Posterior cingulate gyrus (tissue), 11 donors: ENCODE measurements at places on chromosomes 3 and 15.

DNA sequence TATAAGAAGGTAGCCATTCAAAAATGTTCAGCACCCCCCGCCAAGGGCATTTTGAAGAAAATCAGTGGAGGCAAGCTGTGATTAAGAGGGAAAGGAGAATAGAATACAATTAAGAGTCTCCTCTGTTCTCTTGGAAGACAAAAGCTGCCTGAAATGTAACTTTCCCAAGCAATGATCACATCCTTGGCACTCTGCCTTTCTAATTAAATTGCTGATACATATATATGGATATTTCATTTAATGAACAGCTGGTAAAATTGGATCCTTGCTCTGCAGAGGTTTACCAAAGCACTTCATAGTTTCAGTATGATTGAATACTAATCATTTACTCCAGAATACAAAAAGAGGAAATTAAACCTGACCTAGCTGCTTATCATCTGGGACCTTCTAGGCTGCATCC lies 10.4 kb downstream of the COL6A6 start:
- DNase-seq, result no peak

DNA sequence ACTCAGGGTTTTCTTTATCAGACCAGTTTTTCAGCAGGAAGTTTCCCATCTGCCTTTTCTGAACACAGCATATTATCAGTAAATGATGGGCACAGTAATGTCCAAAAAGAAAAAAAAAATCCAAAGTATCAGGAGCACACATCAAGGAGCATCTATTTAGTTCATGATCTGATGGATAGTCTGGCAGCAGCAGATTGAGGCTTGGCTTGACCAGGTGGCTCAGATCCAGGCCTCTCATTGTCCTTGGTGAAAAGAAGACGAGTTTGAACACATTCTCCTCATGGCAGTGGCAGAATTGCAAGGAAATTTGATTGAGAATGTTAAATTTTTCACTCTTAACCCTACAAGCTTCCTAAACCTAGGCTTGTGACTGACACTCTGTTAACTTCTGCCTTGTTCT lies 192.9 kb downstream of the OXSM start:
- no peak for DNase-seq

- DNase-seq, result no peak
These were observed 36.6 kb upstream of the POMGNT2 start for GRCh38 chr3:43142472-43142871.

- no peak for DNase-seq
These were observed 7.6 kb downstream of the SLC9A9 start for GRCh38 chr3:143840636-143841035.

GRCh38 chr3:190279690-190280089 lies 42.6 kb downstream of the CLDN1 start:
- DNase-seq, result no peak

- no peak for DNase-seq
These were observed 79.3 kb downstream of the SHQ1 start for GRCh38 chr3:72768936-72769335.

GRCh38 chr3:145869958-145870357 lies 291.0 kb downstream of the PLOD2 start:
- DNase-seq, result no peak

DNA sequence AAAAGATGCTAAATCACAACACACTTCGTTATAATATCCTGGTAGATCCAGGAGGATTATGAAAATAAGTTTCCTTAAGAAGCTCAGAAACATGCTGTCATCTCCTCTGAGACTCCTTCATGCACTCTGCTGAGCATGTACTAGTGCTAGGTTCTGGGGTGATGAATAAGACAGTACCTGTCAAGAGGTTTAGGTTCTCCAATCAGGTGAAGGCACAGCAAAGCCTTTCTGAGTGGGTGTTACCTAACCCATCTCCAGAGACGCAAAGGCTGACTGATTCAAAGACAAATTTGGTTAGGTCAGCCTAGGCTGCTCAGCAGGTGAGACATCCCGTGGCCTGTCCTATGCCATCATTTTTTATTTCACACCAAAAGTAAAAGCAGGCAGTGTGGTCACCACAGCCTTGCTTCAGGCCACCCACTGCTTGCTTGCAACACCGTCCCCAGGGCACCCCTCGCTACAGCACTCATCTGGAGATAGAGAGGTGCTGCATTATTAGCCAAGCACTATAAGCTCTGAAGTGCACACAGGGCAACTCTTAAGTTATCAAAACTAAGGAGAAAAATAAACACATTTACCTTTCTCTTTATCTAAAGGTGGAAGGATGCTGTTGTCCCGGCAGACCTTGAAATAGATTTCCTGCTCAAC lies 117.2 kb downstream of the TJP1 start:
- DNase-seq, result no peak

DNA sequence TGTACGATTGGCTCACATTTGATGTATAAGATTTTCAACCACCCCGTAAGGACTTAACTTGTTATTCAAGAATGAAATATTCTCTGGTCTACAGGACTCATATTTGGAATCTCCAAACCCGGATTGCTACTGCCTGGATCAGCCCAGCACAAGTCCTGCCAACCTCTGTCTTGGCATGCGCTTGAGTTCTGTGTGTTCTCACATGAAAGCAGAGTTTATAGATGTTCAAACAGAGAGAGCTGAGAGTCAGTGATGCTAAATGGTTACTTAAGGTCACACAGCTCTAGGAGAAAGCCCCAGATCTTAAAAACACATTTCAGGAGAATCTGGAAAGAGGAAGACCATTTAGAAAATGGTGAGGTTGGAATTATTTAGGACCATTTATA lies 268.0 kb upstream of the TBL1XR1 start:
- no peak for DNase-seq

GRCh38 chr3:126888186-126888760 lies 94.6 kb upstream of the PLXNA1 start:
- no peak for DNase-seq
